Ovary (tissue), 10 donors: ENCODE measurements at places on chromosomes 4 and X.

- DNase-seq, result no peak
These were observed 99.9 kb upstream of the RAPGEF2 start for GRCh38 chr4:159002950-159003349.

GRCh38 chrX:150476164-150476699 lies 92.2 kb upstream of the MTM1 start:
- DNase-seq, result no peak

GRCh38 chr4:165016971-165017370 lies 14.8 kb upstream of the TRIM60 start:
- no peak for DNase-seq

DNA sequence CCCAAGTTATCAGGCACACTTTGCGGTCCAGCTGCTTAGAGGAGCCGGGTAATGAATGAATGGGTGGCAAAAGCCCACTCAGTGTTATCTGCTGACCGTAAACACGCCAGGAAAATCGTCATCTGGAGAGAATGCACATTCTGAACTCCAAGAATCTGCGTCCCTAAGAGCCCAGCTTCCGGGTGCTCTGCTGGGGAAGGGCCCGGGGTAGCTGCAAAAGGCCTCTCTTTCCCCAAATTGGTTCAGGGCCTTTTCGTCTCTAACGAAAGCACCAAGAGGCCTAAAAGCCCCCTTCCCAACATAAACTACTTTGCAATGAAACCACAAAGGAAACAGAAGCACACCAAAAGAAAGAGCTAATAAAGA lies 1.6 kb upstream of the SFRP2 start:
- DNase-seq, result no peak

DNA sequence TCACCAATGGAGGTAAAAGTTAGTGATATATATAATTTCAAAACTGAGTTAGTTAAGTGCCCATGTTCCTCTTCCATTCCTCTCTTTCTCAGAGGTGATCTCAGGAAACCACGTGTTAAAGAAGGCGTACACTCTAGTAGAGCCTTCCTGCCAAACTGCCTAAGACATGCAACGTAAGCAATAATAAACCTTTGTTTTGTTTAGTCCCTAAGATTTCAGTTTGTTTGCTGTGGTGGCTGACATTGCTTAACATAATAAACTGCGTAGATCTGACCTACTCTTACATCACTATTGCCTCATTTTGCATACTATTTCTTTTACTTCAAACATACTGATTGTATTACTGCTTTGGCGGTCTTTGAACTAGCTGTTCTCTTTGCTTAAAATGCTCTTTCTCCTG lies 99.2 kb downstream of the JADE1 start:
- no peak for DNase-seq

DNA sequence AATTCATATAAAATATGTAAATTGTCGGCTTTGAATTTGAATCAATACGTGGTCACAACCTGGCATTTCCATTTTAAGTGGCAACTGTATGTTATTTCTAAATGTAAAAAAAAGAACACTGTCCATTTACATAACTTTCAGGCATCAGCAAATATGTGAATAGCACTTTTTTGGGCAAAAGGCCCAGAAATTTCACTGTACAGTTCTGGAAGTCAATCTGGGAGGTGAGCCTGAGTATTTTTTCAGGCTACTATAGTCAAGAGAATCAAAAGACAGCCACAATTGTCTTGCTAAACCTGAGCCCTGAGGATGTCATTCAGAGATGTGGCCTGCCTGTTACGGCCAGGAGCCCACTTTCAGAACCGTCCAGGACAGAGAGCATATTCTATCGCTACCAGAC lies 543.9 kb upstream of the MAGEB2 start:
- no peak for DNase-seq

GRCh38 chr4:146159384-146160058 lies 16.0 kb upstream of the LSM6 start:
- DNase-seq, result no peak

GRCh38 chr4:2417765-2418649 lies at the start of gene ZFYVE28:
Gene ZFYVE28 (minus strand): TSS chr4:2418645. CDS start chr4:2418323, 322 bp downstream.
- DNase-seq, result peak; percentile 54

DNA sequence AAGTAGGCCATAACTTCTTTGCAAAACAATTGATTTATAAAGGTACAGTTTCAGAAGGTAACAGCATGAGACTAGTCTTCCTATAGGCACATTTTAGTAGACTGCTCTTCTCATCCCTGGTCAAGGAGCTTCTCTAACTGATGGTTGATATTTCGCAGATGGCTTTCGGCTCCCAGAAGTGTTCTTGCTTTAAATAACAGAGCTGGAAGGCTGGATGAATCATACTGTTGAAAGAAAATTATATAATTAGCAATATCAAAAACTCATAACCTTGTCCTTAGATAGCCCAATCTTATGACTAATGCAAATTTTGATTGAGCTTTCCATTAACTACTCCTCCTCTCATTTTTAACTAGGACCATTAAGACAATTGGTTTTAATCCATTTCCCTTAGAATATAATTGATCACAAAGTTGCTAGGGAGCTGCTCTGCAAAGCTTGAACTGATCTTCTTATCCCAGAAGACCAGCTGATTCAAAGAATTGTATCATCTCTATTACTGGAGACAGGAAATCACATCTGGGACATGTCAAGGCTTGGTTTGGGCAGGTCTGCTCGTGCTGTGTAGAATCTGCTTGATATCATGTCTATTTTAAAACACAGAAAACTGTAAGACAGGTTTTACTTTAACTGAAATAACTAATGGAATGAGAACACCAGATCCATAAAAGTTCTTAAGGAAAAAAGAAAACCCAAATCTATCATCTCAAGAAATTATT lies 38.6 kb downstream of the CENPU start:
- no peak for DNase-seq

- DNase-seq, result no peak
These were observed 54.8 kb upstream of the SRD5A3 start for GRCh38 chr4:55291227-55291640.

GRCh38 chr4:65450899-65451298 lies 219.4 kb downstream of the EPHA5 start:
- no peak for DNase-seq

- DNase-seq, result no peak
These were observed 11.4 kb upstream of the PUDP start for GRCh38 chrX:7159149-7159861.

GRCh38 chr4:8039853-8040252 lies 100.2 kb upstream of the AFAP1 start:
- DNase-seq, result no peak

DNA sequence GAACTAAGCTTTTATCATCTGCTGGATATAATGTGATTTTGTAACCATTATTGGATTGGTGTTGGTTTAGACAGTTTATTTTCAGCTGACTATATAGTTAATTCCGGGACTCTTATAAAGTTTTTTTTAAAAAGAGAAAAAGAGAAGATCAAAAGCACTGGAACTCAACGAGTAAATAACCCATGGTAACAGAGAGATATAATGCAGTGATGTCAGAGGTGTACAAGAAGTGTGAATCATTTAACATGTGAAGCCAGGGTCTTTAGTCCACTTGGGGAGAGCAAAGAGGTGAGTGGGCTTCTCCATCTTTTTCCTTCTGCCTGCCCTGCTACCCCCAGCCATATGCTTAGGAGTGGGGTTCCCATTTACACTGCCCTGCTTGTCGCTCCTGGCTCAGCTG lies 3.2 kb downstream of the TMEM165 start:
- no peak for DNase-seq

DNA sequence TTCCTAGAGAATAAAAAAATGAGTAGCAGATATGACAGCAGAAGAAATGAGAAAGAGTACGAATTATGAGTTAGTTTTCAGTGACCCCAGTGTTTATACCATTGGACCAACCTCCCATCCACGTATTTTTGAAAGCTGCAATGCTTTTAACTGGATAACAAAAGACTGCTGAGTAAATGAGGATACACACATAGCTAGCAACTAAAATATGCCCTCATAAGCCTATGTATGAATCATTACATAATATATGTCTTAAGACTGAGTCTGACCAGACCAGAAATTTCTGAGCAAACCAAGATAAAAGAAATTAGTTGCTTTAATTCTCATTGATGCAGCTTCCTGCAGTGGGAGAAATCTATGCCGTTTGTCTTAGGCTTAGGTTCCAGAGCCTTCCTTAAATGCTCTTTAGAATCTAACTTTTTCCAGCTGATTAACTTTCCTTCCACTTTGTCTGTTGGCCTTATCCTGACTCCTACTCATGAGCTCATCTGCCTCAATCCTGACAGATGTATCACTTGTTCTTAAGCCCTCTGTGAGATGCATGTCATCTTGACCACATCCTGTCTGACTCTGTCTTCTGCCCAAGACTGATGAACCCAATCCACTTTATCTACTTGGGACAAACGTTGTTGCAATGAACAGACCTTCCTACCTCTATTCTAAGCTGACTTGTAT lies 301.4 kb upstream of the AADAT start:
- DNase-seq, result no peak

- DNase-seq, result no peak
These were observed 45.4 kb downstream of the INTS12 start for GRCh38 chr4:105662935-105663675.

GRCh38 chrX:40938423-40938822 lies 146.8 kb upstream of the USP9X start:
- no peak for DNase-seq

DNA sequence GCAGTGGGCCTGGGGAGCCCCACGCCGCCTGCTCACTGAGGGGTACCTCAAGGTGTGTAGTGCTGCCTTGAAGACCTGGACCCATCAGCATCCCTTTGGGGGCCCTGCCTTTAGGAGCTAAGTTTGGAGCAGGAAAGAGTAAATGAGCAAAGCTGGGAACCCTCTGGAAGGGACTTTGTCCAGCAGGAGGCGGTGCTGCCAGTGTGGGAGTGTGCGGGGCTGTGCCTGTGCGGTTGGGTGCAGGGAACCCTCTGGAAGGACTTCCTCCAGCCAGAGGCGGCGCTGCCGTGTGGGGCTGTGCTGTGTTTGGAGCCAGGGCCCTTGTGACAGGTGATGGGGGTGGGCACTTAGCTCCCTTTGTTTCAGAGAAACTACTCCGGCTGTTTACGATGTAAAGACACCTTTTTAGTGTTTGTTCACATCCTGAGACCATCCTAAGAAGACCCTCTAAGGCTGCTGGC lies 25.8 kb downstream of the RGS12 start:
- no peak for DNase-seq

GRCh38 chr4:77113069-77113468 lies 37.3 kb upstream of the CCNI start:
- DNase-seq, result no peak

GRCh38 chrX:118644378-118644777 lies 83.0 kb upstream of the IL13RA1 start:
- no peak for DNase-seq

GRCh38 chrX:119755981-119756533 lies 2.3 kb upstream of the SOWAHD start:
- DNase-seq, result no peak

DNA sequence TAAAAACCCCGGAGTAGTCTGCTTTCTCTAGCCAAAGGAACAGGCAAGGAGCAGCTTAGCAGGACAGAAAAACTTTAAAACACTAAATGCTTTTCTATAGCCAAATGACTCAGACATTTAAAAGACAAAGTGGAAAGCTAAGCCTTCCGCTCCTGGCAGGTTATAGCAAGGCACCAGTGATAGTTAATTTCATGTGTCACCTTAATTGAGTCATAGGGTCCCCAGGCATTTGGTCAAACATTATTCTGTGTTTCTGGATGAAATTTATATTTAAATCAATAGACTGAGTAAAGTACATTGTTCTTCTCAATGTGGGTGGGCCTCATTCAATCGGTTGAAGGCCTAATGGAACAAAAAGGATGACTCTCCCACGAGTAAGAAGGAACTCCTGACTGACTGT lies 885.7 kb upstream of the ADGRL3 start:
- DNase-seq, result no peak

GRCh38 chrX:9845578-9845952 lies 59.3 kb downstream of the SHROOM2 start:
- DNase-seq, result no peak

- DNase-seq, result no peak
These were observed 632.0 kb downstream of the IQCM start for GRCh38 chr4:149183638-149184037.

- no peak for DNase-seq
These were observed 67.7 kb upstream of the HS3ST1 start for GRCh38 chr4:11496351-11496829.

GRCh38 chrX:9947131-9947794 lies 19.9 kb upstream of the CLDN34 start:
- no peak for DNase-seq

GRCh38 chr4:4746444-4746843 lies 113.0 kb upstream of the MSX1 start:
- DNase-seq, result no peak

DNA sequence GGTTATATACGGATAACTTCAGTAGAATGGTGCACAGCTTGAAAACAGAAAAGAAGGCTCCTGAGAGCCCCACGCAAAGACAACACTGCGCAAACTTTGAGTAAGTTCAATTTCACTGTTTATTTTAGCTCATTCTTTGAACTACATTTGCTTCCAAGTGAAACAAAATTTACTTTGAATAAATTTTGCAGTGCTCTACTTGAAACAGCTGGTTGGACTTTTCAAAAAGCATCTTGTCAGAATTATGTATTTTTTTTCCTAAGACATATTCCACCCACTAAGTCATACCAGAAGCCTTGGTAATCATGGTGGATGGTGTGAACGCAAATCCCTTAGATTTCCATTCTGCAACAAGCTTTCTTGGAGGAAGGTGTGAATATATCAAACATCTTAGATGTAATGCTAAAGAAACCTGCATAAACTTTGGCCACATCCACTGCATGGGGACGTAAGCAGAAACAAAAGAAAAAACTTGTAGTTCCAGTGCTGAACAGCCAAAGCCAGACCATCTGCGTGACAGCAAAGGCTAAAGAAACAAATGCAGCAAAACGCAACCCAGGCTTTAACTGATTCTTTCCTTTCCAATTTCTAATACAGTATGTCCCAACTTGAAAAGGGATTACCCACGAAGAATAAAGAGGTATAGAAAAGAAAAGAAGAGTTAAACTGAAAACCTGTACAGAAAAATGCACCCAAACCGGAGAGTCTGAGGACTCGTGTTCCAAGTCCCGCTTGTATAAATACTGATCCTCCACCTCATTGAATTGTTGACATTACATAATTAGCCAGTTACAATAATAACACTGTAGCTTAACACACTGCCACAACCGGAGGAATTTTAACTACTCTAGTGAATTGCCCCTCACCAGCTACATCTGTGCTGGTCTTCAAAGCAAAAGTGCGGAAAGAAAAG lies 90.9 kb downstream of the SH3RF1 start:
- DNase-seq, result no peak

DNA sequence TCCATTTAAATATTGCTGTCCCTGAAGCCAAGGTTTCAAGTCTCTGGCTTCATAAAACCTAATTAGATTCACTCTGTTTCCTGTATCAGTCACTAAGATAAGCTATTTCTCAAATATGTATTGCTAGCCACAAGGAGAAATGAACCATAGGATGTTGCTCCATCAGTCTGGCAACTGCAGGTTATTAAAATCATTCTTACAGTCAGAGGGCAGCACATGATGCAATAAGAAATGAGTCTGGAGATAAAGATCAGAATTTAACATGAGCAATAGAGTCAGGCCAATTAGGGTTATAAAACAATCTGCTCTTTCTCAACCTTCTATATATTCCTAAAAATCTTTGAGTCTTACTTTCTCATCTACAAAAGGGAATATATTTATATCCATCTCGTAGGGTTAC lies 7.2 kb downstream of the PRKG2 start:
- DNase-seq, result no peak

GRCh38 chrX:10628906-10629305 lies 8.5 kb upstream of the MID1 start:
- DNase-seq, result no peak
